CD14-positive monocyte (primary cell): ENCODE measurements at places on chromosomes 3 and 15.
A peak's percentile ranks its signal among the peaks of the same experiment; 100 is the strongest.

DNA sequence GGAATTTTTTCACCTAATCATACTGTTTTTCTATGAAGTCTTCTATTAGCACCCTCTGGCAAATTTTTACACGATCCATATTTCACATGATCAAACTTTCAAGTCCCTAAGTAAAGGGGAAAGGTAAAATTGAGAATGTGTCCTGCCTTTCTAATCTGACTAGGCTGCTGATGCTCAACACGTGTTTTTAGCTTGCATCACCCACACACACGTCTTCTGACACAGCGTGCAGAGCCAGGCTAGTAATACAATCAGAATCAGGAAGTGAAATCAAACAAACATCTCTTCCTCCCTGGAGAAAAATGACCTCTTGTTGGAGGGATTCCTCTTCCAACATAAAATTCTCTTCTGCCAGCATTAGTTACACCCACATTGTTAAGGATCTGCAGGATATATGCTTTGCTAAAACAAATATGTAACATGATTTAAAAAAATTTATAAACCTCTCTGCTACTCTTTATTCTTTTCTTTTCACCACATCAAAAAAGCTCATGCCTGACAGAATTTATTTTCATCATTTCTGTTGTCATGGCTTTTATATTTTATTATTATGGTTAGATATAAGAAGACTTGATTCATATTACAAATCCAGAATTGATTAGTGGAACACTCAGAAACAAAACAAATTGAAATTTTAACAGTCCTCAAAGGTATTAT is 122.4 kb downstream of the RAP2B start:
- DNase-seq, result peak; percentile 94

- no peak for DNase-seq
Measured at GRCh38 chr3:8548502-8549275, 47.1 kb downstream of the LMCD1 start.

- no peak for DNase-seq
Measured at GRCh38 chr3:131714585-131715220, 211.9 kb upstream of the MRPL3 start.

GRCh38 chr3:87435926-87436620 is 159.7 kb upstream of the POU1F1 start:
- no peak for DNase-seq

- DNase-seq, result no peak
Measured at GRCh38 chr15:69991551-69991980, 106.2 kb downstream of the TLE3 start.

DNA sequence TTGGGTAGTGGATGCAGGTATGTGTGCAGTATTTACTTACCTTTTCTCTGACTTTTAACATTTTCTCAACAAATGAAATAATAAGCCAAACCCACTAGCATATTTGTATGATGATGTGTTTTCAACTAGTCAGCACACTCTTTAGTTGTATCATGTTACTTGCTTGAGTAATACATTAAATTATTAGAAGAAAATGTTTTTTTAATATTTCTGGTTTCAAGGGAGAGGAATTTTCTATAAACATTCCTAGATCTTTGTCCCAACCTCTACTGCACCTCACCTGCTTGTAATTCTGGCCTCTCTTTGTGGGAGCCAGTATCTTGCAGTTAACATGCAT is 161.8 kb upstream of the CBLB start:
- DNase-seq, result no peak

DNA sequence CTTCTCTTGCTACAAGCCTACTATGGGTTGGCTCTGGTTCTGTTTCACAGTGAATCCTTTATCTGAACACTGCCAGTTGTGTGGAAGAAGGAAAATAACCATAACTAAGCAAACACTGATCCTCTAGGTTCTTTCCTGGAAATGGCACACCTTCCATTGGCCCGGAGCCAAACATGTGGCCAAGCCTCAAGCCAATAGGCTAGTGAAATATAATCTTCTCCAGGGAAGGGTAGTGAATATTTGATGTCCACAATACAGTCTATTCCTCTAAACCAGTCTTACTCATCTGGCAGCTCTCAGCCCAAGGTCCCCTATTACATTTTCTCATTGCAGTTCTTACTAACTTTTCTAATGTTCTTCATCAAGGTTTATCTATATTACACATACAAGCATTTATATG is 921.3 kb downstream of the TUSC7 start:
- DNase-seq, result no peak

DNA sequence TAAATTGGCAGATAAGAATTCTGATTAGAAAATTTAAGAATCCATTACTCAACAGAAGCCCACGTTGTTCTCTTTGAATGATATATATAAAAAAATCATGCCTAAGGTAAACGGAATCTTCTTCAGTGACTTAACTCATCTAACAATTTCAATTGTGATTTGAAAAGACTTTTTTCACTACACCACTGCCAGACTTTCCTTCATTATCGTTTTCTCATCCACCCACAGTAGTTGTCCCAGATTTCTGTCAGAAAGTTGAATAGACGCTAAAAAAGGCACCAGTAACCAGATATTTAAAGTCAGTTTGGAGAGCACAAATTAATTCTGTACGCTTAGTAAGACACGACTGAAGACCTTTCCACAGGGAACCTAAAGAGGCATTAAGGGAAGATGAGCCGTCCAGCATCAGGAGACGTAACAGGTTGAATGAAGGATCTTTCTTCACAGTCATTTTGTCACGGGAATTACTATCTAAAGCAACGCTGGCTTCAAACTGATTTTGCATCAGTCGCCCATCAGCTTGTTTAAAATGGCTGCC is 1.3 kb downstream of the HIGD1A start:
- no peak for DNase-seq

- DNase-seq, result no peak
Measured at GRCh38 chr3:32780071-32780734, 37.6 kb upstream of the TRIM71 start.

DNA sequence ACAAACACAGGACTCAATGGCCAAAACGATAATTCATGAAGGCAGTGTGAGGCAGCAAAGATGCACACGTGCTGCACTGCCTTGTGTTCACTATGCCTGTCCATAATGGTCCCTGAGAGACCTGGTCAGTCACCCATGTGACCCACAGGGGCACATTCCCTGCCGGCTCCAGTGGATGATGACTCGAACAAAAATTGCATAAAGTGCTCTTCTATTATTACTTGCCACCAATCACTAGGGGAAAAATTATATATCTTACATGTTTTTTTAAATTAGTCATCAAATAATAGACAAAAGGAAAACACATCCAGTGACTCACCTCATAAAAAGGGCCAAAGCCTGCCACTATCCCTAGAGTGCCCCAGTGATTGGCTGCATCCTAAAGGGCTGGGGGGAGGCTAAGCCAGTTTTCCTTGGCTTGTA is 47.5 kb downstream of the UBP1 start:
- DNase-seq, result no peak

- DNase-seq, result no peak
Measured at GRCh38 chr15:90145259-90145658, 43.0 kb upstream of the IDH2 start.

- DNase-seq, result no peak
Measured at GRCh38 chr3:148585671-148586379, 111.9 kb upstream of the AGTR1 start.

DNA sequence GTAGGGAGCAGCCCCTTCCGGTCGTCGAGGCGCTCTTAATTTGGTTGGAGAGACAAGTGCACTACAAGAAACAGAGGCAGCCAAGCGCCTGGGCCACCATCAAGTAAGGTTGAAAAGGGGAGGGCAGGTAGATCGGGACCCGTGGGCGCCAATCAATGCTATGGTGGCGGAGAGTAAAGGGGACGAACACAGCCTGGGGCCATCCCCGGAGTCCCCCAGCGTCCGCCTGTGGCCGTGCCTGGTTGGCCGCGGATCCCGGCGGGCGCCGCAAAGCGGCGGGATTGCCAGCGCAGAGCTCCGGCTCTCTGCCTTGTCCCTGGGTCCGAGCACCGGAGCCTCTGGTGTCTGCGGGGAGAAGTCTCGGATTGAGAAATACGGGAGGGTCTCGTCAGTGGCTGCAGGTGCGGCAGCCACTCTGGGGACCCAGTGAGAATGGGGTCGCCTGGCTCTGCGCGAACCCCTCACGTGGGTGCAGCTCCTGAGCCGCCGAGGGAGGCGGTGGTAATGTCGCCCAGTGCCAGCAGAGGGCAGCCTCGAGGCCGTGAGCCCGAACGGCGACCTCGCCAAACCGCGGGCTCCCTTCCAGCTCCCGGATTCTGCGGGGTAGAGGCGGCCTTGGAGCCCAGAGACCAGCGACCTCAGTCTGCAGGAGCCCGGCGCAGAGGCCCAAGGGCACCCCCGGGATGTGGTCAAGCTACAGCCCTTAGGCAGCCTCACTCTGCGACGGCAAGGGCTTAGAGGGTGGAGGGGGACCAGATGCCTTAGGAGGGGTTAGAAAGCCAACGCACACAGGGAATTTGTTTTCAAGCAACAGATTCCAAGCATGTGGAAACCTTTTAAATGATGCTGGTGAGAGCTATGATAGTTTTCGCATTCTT is 10.8 kb downstream of the FOXL2 start:
- DNase-seq, result peak; percentile 41

DNA sequence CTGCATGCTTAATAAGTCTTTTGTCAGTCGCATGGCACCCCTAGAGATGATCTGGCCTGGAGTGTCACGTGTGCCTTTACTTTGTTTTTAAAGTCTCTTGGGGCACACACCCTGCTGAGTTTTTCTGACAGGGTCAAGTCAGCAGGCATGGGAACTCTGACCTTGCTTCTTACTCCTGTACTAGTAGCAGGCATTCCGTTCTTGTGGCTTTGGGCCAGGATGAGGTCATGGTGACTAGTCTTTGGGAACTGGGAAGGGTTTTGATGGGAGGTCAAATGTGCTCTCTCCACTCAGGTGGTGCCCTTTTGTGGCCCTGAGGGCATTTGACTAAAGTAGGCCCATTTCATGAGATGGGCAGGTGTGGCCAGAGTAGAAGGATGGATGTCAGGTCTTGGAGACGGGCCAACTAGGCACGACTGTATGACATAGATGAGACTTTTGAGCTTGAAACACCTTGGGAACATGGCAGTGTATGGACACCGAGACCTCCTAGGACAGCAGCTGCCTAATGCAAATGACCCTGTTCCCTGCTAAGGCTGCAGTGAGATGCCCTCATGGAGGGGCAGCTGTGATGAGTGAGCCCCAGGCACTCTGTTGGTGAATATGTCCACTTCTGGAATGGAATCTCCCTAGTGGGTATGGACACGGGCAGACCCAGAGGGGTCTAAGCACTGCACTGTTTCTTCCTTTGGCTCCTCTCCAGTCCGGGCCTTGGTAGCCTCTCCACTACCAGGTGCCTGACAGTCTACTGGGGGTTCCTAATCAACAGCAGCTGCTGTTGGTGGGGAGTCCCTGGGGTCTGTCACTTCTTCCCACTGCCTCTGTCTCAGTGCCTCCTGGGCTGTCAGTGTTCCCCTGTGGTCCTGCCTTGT is 16.4 kb downstream of the SRPRB start:
- no peak for DNase-seq

DNA sequence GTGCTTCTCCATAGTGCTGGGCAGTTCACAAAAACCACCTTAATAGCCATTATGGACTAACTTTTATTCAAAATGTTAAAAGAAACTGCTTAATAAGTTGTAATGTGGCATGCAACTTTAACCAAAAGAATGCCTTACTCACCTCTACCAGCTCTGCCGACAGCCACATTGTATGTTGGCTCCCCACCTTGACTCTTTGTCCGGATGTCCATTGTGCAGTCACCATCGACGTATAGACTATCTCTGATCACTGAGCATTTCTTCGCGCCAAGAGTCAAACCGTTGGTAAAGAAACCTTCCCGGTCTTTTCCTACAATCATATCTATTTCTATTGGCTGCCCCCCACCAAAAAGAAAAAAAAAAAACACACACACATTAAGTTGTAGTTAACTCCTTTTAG is 2.5 kb downstream of the PFN2 start:
- no peak for DNase-seq

DNA sequence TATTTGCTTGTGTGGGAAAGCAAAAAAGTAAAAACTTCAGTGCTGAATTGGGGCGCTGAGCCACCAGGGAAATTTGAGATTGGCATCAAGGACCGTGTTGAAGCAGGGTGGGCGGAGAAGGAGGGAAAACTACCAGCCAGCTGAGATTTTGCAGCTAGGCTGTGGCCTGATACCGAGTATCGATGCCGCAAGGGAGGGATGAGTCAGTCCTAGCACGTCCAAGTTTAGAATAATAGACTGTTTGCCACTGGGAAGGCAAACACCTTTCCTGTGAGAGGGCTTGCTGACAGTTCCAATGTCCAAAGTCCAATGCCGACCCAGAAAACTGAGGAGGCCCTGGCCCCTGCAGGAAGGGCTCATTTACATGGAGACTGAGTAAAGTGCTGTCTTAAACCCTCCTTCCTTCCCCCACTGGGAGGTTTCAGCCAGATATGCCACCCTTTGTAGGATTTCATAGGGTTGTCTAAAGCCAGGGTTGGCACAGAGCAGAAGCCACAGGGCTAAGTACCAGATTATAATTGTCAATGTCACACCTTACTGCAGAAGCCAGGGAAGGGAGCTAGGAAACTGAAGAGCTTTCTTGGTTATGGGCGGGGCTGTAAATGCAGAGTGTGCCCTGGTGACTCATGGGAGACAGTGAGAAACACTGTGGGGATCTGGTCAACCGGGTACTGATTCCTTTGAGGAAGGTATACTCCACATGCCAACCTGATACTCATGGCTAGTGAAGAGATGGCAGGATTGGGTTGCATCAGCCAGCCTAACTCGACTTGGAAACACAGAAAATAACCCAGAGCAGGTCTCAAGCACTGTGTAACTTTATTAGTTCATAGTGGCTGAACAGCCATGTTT is 28.4 kb upstream of the PIK3CB start:
- peak; percentile 91 for DNase-seq

GRCh38 chr3:157637866-157638265 is 134.7 kb upstream of the VEPH1 start:
- DNase-seq, result no peak

DNA sequence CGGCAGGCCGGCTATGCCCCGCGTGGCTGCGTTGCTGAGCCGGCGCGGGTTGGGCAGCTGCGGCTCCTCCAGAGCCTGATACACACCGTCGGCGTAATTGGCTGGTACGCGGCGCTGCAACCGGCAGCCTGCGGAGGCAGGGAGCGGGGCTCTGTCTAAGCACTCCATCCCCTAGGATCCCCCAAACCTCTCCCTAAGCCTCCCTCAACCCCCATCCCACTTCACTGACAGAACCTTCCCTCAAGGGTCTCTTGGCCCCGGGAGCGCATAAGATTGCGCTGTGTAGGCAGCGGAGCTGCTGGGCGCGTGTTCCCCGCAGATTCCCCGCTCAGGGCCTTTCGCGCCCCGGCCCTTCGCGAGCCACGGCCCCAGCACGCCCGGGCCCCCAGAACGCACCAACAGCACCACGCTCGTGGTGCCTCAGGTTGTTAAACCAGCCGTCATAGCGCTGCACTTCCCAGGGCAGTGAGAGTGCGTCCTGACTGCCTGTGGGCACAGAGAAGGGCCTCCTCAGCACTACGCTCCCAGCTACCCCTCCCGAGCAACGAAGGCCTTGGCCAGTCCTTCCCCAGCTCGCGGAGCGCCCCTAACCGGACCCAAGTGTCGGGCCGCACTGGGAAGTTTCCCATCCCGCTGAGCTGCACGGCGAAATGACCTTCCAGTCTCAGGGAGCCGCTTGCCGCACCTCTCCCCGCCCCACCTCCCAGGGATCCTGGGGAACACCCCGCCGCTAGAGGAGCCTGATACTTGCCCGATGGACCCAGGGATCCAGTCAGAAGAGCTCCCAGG is 1.2 kb downstream of the DUOX2 start:
- DNase-seq, result no peak
